ENCODE measurements at places on chromosomes 6 and 20. TPM values are rescaled to one million over a fixed set of nuclear protein-coding genes. Genes with fewer than 3 reads are reported as not detected.

Gene TBC1D22B
- total RNA-seq: 17.7 TPM

Gene NKX2-2
- not detected for total RNA-seq

Gene BANF2
- not detected for total RNA-seq

Gene NMBR
- total RNA-seq: 0.20 TPM

- H3K4me3 ChIP-seq: no peak overlapping the region
- H3K4me1 ChIP-seq: no peaks in the 10 kb centered on the region
- H3K27me3 ChIP-seq: no peaks in the 10 kb centered on the region
- H3K27ac ChIP-seq: no peak overlapping the region
- no peak for DNase-seq
- H3K36me3 ChIP-seq: no peaks in the 10 kb centered on the region
Measured at GRCh38 chr6:3977875-3978711, 100.8 kb downstream of the FAM217A start.

- H3K36me3 ChIP-seq: no peaks in the 10 kb centered on the region
- no peaks in the 10 kb centered on the region for H3K4me1 ChIP-seq
- H3K27me3 ChIP-seq: no peaks in the 10 kb centered on the region
- no peak overlapping the region for H3K27ac ChIP-seq
- DNase-seq: no peak
Measured at GRCh38 chr20:10200330-10200729, 18.3 kb upstream of the SNAP25 start.

DNA sequence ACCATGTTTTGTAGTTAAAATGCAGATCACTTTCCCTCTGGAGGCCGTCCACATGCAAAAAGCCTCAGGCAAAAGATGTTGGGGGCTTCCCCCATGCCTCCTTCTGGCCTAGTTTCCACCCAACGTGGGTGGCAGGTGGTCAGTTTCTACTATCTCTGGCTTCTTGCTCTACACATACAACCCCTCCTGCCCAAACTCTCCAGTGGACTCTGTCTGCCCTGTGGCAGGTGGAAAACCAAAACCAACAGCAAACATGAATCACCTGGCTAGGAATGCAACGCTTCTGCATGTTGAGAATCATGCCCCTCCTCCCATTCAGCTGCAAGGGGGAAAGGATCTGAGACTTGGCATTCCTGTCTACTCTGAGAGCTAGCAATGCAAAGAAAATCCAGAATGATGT lies 94.8 kb downstream of the MBOAT1 start:
- H3K27ac ChIP-seq: no peak overlapping the region
- no peaks in the 10 kb centered on the region for H3K4me1 ChIP-seq
- H3K27me3 ChIP-seq: no peaks in the 10 kb centered on the region
- DNase-seq: no peak
- no peaks in the 10 kb centered on the region for H3K36me3 ChIP-seq

DNA sequence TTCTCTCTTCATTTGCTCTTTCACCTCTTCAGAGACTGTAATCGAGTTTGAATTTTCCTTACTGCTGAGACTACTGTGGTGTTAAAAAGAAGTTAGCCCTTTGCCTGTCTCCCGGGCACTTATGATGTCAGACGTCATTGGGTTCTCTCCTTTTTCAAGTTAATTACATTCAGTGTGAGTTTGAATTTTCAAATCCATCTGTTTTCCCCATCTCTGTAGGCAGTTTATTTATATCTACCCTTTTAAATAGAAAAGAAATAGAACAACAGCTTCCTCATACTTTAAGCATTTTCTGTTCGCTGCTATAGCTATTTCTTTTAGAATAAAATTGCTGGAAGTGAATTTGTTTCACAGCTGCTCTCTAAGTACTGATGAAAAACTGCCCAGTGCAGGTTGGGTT lies 81.4 kb downstream of the MCHR2 start:
- no peaks in the 10 kb centered on the region for H3K4me1 ChIP-seq
- no peak for DNase-seq
- no peaks in the 10 kb centered on the region for H3K27me3 ChIP-seq
- no peak overlapping the region for H3K27ac ChIP-seq

DNA sequence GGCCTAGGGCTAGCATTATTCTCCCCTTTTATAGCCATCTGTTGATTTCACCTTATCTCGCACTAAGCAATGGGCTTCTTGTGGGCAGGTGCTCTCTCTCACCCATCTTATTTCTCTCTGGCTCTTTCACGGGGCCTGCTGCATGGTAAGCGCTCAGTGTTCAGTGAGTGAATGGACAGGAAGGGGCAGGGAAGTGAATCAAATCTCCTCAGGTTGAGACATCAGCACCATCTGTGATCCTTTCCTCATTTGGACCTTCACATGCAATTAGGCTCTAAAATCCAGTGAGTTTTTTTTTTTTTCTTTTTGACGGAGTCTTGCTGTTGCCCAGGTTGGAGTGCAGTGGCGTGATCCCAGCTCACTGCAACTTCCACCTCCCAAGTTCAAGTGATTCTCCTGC lies 76.5 kb upstream of the EZR start:
- DNase-seq: no peak
- no peaks in the 10 kb centered on the region for H3K4me1 ChIP-seq
- H3K27me3 ChIP-seq: no peaks in the 10 kb centered on the region
- H3K4me3 ChIP-seq: no peak overlapping the region
- no peaks in the 10 kb centered on the region for H3K36me3 ChIP-seq
- H3K27ac ChIP-seq: no peak overlapping the region
